ENCODE measurements at places on chromosomes 4 and X.

GRCh38 chr4:149889991-149890390 lies 74.3 kb upstream of the IQCM start:
- DNase-seq: no peak

GRCh38 chrX:69154051-69154450 lies 11.2 kb downstream of the PJA1 start:
- no peak for DNase-seq

GRCh38 chr4:6182376-6183280 lies 17.7 kb downstream of the JAKMIP1 start:
- no peak for DNase-seq

GRCh38 chr4:146458594-146458993 lies 63.1 kb downstream of the SLC10A7 start:
- no peak for DNase-seq

GRCh38 chr4:173272996-173273395 lies 61.2 kb downstream of the HMGB2 start:
- DNase-seq: no peak

DNA sequence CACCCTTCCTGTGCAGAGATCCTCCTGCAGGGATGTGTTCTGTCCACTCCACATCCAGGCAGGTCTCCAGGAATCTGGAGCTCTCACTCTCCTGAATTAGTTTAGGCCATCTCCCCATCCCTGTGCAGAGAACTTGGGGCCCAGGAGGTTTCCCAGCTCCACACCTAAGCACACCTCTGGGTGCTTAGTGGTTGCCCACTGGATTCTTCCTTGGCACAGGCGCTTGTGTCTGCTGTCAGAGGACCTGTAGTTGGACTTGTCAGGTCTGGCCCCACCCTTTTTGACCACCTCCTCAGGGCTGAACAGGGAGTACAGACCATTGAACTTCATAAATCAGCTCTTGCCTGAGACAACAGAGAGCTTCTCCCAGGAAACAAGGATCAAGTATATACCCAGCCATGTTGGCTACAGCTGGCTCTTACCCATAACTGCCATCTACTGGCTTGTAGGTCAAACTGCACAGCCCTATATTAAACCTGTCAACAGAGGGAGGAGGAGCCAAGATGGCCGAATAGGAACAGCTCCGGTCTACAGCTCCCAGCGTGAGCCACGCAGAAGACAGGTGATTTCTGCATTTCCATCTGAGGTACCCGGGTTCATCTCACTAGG lies 275.5 kb downstream of the PPARGC1A start:
- DNase-seq: peak; percentile 75

DNA sequence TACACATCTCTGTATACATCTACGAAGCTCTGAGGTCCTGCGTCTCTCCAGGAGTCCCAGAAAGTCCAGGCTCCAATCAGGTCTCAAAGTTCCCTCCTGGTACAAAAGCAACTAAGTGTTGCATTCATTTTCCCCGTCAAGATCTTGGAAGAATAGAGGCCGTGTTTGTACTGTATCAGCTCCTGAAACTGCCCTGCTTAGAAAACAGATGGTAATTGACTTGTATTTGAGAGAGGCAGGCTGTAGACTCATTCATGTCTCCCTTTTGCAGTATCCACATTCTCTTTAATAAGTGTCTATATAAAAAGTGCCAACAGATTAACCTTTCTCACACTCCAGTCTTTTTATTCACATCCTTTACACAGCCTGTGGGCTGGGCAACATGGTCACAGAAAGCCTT lies 91.7 kb downstream of the HPGD start:
- DNase-seq: no peak

DNA sequence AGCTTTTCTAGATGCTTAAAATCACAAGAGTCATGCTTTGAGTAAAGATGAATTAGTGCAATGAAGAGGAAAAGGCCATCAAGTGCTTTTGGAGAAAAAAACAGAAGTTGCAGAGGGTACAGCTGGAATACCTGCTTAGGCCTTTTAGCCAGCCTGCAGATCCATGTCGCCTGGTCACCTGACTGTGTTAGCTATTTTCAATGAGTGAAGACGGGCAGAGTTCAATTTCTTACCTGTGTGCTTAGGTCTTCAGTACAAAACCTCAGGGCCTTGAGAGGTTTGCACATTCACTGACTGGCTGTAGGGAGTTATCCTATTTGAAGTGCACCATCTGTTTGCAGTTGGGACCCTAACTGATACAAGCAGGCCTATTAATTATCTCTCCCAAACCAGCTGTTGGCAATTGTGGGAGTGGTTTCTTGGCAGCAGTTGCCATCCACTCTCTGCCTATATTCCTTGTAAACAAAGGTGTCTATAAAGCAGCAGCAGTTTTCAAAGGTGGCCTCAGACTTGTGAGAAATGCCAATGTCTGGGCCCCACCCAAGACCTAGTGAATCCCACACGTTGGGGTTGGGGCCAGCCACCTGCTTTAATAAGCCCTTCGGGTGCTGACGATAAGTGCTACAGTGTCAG lies 16.3 kb upstream of the FAT1 start:
- DNase-seq: no peak

DNA sequence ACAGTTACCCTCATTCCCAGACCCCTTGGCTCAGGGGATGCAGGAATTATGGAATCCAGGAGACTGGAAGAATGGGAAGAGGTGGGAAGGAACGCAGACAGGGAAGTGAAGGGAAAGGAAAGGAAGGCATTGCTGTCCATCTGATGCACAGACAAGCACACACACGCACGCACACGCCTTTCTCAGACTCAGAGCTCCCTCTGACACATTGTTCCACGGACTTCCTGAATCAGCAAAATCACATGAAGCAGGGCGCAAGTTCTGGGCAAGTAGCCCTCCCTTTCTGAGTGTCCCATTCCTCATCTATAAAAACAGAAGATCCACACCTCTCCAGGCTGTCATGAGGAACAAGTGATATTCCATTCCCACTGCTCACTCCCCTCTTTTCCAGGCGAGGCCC lies 13.2 kb downstream of the IQSEC2 start:
- no peak for DNase-seq

DNA sequence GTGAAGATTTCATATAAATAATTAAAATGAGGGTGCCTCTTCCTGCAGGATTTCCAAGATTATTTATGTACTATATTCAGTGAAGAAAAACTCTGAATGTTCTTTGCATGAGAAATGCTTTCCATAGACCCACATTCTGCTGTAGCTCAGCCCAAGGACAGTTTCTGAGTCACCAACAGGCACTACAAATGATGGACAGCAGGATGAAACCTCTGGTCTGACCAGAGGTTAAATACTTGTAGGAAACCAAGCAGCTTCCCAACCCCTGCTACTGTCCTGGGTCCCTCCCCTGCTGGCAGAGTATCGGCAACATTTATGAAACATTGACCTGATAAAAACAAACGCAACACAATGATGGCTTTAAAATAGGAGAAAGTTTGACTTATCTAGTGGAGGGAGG lies 73.1 kb downstream of the CXXC4 start:
- DNase-seq: no peak

DNA sequence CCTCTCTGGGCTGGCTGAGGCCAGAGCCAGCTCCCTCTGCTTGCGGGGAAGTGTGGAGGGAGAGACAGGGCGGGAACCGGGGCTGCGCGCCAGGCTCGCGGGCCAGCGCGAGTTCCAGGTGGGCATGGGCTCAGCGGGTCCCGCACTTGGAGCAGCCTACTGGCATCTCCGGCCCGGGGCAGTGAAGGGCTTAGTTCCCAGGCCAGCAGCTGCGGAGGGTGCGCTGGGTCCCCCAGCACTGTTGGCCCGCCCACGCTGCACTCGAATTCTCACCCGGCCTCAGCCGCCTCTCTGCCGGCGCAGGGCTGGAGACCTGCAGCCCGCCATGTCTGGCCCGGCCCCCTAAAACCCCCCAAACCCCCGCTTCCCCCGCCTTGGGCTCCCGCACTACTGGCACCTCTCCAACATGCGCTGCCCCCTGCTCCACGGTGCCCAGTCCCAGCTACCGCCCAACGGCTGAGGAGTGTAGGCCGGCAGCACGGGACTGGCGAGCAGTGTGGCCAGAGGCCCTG lies 33.8 kb upstream of the FAT4 start:
- no peak for DNase-seq

All from NCI-H526 (cell line).